ENCODE measurements at places on chromosomes 1 and 21.

- no peak for DNase-seq
Observed at GRCh38 chr1:180762796-180763195, 131.0 kb downstream of the XPR1 start.

- no peak for DNase-seq
Observed at GRCh38 chr1:38826262-38826661, 33.3 kb downstream of the RRAGC start.

DNA sequence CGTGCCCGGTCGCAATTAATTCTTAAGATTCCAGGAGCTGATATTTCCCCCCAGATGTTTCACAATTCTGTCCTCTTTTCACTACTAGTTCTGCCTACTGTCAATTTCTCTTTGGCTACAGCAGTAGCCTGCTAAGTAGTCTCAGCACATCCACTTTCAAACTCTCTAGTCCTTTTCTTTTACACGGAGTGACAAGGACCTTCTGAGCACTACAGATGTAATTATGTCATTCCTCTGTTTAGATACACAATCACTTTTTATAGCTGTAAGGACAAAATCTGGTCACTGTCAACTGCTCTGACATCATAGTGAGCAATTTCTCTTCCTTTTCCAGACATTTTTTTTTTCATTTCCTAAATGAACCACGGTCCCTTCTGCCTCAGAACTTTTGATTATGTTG lies 421.7 kb upstream of the CHRM3 start:
- no peak for DNase-seq

DNA sequence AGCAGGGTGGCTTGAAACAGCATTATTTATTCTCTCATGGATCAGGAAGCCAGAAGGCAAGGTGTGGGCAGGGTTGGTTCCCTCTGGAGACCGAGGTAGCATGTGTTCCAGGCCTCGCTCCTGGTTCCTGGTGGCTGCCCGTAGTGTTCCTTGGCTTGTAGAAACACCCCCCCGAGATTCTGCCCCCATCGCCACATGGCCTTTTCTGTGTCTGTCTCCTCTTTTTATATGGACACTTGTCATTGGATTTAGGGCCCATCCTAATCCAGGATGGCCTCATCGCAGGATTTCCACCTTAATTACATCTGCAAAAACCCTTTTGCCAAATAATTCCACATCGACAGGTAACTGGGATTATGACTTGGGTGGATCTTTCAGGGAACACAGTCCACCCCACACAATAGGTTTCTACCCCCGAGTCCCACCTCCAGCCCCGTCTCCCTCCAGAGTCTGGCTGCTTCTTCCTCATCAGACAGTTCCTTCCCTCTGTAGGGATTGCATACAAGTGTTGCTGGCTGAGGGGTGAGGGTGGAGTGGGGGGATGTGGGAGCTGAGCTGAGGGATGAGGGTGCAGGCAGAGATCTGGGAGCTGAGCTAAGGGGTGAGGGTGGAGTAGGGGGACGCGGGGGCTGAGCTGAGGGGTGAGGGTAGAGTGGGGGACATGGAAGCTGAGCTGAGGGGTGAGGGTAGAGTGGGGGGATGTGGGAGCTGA lies 12.3 kb upstream of the NPHP4 start:
- no peak for DNase-seq

DNA sequence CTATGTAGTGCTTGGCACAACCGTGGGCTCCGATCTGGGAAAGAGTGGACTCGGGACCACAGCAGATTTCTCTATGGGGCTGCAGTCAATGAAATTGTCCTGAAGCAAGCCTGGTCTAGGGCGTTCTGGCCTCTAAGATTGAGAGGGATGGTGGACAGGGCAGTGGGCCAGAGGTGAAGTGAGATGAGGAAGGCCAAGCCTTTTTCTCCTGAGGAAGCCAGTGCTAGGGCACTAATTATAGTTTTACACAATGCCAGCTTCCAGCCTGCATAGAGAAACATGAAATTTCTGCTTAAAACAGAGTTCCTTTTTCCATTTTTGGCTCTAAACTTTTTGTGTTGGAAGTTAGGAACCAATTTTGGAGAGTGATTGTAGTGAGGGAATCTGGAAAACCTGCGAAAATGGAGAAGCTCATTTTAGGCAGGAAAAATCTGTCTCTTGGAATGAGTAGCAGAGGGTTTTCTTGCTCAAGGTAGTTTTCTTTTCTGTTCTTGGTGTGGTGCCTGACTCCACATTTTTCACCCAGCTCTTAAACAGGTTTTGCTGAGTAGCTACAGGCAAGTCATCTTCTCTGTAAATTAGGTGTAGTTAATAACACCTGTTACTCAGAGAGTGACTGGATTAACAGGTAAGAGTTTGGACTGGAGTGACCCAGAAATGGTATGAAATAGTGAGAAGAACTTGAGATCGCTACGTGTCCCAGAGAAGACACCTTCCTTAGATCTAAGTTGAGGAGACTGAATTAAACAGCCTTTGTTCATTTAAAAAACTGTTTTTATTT lies 22.1 kb downstream of the UCK2 start:
- DNase-seq: no peak

DNA sequence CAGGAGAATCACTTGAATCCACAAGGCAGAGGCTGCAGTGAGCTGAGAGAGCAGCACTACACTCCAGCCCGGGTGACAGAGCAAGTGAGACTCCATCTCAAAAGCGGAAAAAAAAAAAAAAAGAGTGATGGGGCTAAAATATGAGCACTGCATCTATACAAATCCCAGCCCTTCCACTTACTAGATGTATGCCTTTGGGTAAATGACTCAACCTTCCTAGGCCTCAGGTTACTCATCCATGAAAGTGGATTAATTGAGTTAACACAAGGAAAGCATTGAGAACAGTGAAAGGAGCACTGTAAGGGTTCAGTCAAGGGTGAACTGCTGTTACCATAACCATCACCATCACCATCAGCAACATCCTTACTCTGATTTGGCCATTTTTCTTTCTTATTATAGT lies 226.4 kb upstream of the C8B start:
- DNase-seq: no peak

- DNase-seq: no peak
Observed at GRCh38 chr1:53334312-53334711, 6.4 kb upstream of the LRP8 start.

DNA sequence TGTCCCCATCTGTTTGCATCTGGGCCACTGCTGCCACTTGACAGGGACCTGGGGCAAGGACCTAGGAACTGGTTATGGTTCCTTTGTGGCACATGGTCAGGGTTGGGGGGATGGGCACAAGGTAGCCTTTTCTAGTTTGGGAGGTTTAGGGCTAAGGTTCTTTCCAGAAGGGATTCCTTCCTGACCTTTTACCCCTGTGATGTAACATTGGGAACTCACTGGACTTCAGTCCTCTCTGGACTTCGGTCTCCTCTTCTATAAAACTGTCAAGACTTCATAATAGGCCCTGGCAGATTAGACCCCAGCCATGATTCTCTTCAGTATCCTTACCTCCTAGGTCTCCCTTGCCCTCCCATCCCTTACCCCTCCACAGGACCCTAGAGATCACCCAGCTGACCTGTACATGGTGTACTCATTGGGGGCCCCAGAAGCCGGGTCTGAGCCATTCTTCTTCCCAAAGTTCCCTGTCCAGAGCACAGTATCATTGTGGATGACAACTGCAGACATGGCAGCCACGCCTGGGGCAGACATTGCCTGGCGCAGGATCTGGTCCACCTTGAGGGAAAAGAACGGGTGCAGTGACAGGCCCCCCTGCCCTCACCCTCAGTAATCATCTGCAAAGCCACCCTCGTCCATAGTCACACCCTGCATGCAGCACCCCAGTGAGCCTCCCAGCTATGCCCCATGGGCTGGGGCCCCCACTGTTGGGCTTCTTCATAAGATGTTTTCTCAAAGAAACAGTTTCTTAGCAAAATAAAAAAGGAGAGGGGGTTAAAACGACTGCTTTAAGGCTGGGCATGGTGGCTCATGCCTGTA lies 12.9 kb downstream of the LACTBL1 start:
- no peak for DNase-seq
